Neural crest cell (in vitro differentiated cells): ENCODE measurements at places on chromosomes 6 and 20. TPM values are rescaled to one million over a fixed set of nuclear protein-coding genes. Genes with fewer than 3 reads are reported as not detected.

GRCh38 chr20:31666258-31667042, 28.7 kb downstream of the COX4I2 start:
- H3K4me1 ChIP-seq = peaks cover 38% of the 10 kb centered on the region
- H3K27ac ChIP-seq = no peak overlapping the region
- peaks cover 6% of the 10 kb centered on the region for H3K36me3 ChIP-seq
- H3K27me3 ChIP-seq = no peaks in the 10 kb centered on the region
- no peak for DNase-seq

DNA sequence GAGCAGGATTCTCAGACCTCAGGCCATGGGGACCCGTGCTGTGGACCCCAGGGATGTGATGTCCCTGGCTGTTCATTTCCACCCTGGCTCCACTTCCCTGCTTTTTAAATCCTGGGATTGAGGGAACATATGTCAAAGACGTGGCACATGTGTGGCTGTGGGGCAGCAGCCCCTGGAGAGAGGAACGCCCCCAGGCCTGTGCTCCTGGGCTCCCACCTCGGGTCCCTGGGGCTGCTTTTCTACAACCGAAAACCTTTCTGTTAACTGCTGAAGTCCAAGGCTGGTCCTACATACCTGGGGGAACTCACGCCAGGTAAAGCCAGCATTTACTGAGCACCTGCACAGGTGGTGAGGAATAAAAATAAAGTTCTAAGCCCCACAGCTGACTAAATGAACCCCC, 102.3 kb upstream of the FRMD1 start:
- peaks cover 21% of the 10 kb centered on the region for H3K4me1 ChIP-seq
- no peak overlapping the region for H3K4me3 ChIP-seq
- H3K27me3 ChIP-seq = peaks cover 2% of the 10 kb centered on the region
- no peak for DNase-seq

GRCh38 chr20:44773070-44773829, 27.6 kb downstream of the KCNK15 start:
- no peaks in the 10 kb centered on the region for H3K36me3 ChIP-seq
- no peaks in the 10 kb centered on the region for H3K4me1 ChIP-seq
- no peak for DNase-seq
- no peak overlapping the region for H3K4me3 ChIP-seq

- no peak for DNase-seq
- H3K27me3 ChIP-seq = peaks cover 4% of the 10 kb centered on the region
- H3K4me1 ChIP-seq = peaks cover 18% of the 10 kb centered on the region
- H3K27ac ChIP-seq = no peak overlapping the region
- no peaks in the 10 kb centered on the region for H3K36me3 ChIP-seq
- H3K4me3 ChIP-seq = no peak overlapping the region
Observed at GRCh38 chr6:41659935-41660334, 21.7 kb downstream of the MDFI start.

DNA sequence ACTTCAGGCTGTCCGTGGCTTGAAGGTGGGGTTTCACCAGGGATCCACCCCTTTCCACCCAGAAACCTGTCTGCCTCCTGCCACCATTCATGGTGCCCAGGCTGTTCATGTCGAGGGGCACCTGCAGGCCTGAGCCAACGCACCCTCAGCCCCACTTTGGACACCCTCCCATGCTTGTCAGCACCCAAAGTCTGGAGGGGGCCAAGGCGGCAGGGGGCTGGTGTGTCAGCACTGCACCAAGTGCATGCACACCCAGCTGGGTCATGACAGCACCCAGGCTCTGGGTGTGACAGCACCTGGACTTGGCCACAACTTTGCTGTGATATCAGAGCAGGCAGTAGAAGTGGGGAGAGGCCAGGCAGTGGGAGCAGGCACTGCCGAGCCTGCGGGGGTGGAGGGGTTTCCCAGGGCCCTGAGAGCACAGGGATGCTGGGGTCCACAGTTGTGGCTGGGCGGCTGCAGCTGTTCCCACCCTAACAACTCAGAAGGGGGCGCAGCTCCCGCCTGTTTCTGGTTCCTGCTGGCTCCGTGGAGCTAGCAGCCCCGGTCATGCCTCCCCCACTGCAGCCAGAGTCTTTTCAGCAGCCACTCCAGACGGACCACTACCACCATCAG, 33.3 kb upstream of the GRM4 start:
- no peak overlapping the region for H3K4me3 ChIP-seq
- no peak for DNase-seq
- no peaks in the 10 kb centered on the region for H3K36me3 ChIP-seq
- H3K27ac ChIP-seq = no peak overlapping the region
- H3K27me3 ChIP-seq = no peaks in the 10 kb centered on the region
- H3K4me1 ChIP-seq = no peaks in the 10 kb centered on the region

The CLIC5 gene
- 0.20 TPM in 1 of 2 replicates, not detected in the other for total RNA-seq

DNA sequence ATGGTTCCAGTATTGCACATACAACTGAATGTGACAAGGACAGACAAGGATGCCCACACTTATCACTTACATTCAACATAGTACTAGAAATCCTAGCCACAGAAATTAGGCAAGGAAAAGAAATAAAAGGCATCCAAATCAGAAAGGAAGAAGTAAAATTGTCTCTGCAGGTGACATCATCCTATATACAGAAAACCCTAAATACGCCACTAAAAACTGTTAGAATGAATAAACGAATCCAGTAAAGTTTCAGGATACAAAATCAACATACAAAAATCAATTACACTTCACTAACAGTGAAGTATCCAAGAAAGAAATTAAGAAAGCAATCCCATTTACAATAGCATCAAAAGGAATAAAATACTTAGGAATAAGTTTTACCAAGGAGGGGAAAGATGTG, 66.1 kb downstream of the FAM217A start:
- H3K27ac ChIP-seq = no peak overlapping the region
- no peaks in the 10 kb centered on the region for H3K27me3 ChIP-seq
- peaks cover 42% of the 10 kb centered on the region for H3K4me1 ChIP-seq
- H3K36me3 ChIP-seq = peaks cover 23% of the 10 kb centered on the region

GRCh38 chr20:1872459-1873097, 22.6 kb upstream of the SIRPA start:
- H3K4me1 ChIP-seq = peaks cover 17% of the 10 kb centered on the region
- H3K27ac ChIP-seq = no peak overlapping the region
- H3K27me3 ChIP-seq = no peaks in the 10 kb centered on the region
- DNase-seq = no peak

The KIAA0408 gene
- total RNA-seq = 39.1 and 40.7 TPM in 2 replicates

GRCh38 chr6:53375847-53376246, 27.1 kb upstream of the ELOVL5 start:
- DNase-seq = no peak
- no peaks in the 10 kb centered on the region for H3K36me3 ChIP-seq
- no peak overlapping the region for H3K4me3 ChIP-seq
- no peaks in the 10 kb centered on the region for H3K4me1 ChIP-seq
- no peak overlapping the region for H3K27ac ChIP-seq

DNA sequence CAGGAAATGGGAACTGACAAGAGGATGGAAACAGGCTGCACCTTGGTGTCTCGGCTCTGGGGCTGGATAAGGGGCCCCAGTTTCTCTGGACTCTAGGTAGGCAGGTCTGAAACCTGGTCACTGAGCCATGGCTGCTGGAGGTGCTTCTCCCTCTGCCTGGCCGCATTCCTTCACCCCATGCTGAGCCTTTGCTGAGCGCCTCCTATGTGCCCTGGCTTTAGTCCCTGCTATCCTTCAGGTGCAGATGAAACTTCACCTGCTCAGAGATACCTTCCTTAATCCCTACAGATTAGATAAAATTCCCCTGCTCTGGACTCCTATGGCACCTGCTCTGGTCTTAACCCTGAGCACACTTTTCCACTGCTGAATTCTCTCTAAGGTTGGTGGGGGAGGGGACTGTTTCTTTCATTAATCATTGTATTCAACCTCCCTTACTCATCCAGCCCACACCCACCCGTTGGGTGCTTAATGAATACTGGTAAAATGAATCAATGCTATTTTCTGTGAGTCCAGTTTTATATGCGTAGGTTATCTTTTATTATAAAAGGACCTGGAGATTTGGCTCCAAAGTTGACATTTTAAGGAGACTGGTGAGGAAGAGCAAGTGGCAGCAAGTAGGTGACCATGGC, 19.3 kb downstream of the MYLK4 start:
- no peaks in the 10 kb centered on the region for H3K36me3 ChIP-seq
- H3K4me1 ChIP-seq = peaks cover 9% of the 10 kb centered on the region
- no peak overlapping the region for H3K27ac ChIP-seq
- no peak overlapping the region for H3K4me3 ChIP-seq
- no peaks in the 10 kb centered on the region for H3K27me3 ChIP-seq

GRCh38 chr20:40657526-40657925, 31.5 kb downstream of the MAFB start:
- no peaks in the 10 kb centered on the region for H3K36me3 ChIP-seq
- H3K27me3 ChIP-seq = peaks cover 7% of the 10 kb centered on the region
- no peak for DNase-seq
- H3K27ac ChIP-seq = no peak overlapping the region
- H3K4me1 ChIP-seq = no peaks in the 10 kb centered on the region

DNA sequence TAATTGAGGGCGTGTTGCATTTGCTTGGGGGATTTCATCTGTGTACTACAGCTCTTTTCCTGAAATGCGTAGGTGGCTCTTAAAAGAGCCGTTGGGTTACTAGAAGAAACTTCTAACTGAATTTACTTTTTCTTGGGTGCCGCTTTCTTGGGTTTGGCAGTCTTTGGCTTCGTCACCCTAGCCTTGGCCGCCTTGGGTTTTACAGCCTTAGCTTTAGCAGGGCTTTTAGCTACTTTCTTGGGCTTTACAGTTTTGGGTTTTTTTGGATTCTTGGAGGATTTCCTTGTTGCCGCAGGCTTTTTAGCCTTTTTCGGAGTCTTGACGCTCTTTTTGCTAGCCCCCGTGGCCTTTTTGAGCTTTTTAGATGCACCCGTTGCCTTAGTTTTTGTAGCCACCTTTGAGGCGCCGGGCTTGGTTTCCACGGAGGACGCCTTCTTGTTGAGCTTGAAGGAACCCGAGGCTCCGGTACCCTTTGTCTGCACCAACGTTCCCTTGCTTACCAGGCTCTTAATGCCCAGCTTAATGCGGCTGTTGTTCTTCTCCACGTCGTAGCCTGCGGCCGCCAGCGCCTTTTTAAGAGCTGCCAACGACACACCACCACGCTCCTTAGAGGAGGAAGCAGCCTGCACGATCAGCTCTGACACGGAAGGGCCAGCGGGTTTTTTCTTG, 54.5 kb downstream of the TRIM38 start:
- H3K36me3 ChIP-seq = peaks cover 6% of the 10 kb centered on the region
- H3K27me3 ChIP-seq = no peaks in the 10 kb centered on the region
- H3K27ac ChIP-seq = peak overlapping the region; percentile 62
- peaks cover 16% of the 10 kb centered on the region for H3K4me1 ChIP-seq
- no peak for DNase-seq
- H3K4me3 ChIP-seq = no peak overlapping the region

The BTNL2 gene
- not detected in 2 replicates for total RNA-seq

The ZC2HC1B gene
- total RNA-seq = not detected in 2 replicates

- H3K4me1 ChIP-seq = peaks cover 6% of the 10 kb centered on the region
- H3K4me3 ChIP-seq = no peak overlapping the region
- H3K27ac ChIP-seq = no peak overlapping the region
- DNase-seq = no peak
- no peaks in the 10 kb centered on the region for H3K27me3 ChIP-seq
Observed at GRCh38 chr6:74087899-74088298, 391.9 kb downstream of the CD109 start.

DNA sequence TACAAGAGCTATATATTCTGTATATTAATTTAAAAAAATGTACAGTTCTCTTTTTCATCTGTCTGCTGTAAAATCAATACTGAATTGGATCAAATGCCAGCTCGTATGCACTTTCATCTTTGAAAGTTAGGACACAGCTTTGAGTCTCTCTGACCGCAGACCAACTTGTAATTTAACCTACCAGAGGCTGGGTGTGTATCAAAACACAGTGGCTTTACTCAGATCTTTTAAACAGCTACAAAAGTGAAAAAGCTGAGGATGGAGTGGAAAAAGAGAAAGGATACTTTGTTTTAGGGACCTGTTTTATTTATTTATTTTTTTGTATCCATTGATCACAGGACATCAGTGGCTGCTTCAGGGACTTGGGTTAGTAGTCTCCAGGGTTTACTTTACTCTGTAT, 44.1 kb downstream of the KIAA0408 start:
- peaks cover 7% of the 10 kb centered on the region for H3K36me3 ChIP-seq
- H3K27me3 ChIP-seq = no peaks in the 10 kb centered on the region
- no peak for DNase-seq
- H3K4me3 ChIP-seq = no peak overlapping the region

The TCF21 gene
- total RNA-seq = not detected in 2 replicates

The L3MBTL3 gene
- total RNA-seq = 22.8 and 32.0 TPM in 2 replicates

The PNPLA1 gene
- total RNA-seq = not detected in 2 replicates

DNA sequence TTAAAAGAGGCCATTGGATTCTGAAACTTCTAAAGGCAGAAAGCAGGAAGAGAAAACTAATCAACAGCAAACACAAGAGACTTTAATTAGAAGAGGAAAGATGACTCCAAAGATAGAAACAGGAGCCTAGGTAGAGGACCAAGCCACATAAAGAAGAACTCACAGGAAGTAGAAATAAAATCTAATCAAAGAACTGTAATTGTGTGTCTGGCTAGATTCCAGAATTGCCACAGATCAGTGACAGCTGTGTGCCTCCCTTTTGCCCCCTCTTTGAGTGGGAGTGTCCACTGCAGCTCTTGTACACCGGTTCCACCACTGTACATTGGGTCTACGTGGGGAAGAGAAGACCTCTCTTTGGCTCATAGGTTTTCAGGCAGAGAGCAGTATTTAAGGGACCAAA, 22.3 kb upstream of the THEMIS start:
- peak overlapping the region; percentile 39 for H3K27ac ChIP-seq
- no peak for DNase-seq
- H3K36me3 ChIP-seq = peaks cover 5% of the 10 kb centered on the region
- H3K4me1 ChIP-seq = no peaks in the 10 kb centered on the region
- no peaks in the 10 kb centered on the region for H3K27me3 ChIP-seq
- H3K4me3 ChIP-seq = no peak overlapping the region

- no peak overlapping the region for H3K4me3 ChIP-seq
- H3K27me3 ChIP-seq = no peaks in the 10 kb centered on the region
- no peak for DNase-seq
- no peaks in the 10 kb centered on the region for H3K4me1 ChIP-seq
- peaks cover 12% of the 10 kb centered on the region for H3K36me3 ChIP-seq
Observed at GRCh38 chr6:116648156-116648555, 20.4 kb downstream of the ZUP1 start.

DNA sequence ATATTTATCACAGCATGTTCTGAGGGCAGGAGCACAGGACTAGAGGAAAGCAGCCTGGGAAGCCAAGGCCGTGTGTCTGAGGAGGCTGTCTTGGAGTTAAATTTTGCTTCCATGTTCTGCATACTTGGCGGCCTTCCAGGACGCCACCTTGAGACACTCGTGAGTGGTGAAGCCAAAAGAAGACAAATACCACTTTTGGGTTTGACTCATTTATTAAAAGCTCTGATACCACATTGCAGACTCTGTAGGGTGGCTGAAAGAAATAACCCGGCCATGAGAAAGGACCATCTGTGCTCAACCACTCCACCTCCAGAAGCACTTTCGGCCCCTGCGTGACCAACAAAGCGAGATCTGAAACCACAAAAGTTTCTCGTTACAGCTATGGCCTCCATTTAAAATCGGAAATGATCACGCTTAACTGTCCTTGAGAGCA, 120.0 kb downstream of the TMEM242 start:
- H3K4me3 ChIP-seq = no peak overlapping the region
- peaks cover 24% of the 10 kb centered on the region for H3K36me3 ChIP-seq
- no peaks in the 10 kb centered on the region for H3K27me3 ChIP-seq
- DNase-seq = no peak
- H3K27ac ChIP-seq = no peak overlapping the region
- no peaks in the 10 kb centered on the region for H3K4me1 ChIP-seq
